ENCODE measurements at places on chromosomes 7 and 10. TPM values are rescaled to one million over a fixed set of nuclear protein-coding genes. Genes with fewer than 3 reads are reported as not detected.

The DYNC1I1 gene
- 13.7 TPM for total RNA-seq

The ANK3 gene
- 44.9 TPM for total RNA-seq

DNA sequence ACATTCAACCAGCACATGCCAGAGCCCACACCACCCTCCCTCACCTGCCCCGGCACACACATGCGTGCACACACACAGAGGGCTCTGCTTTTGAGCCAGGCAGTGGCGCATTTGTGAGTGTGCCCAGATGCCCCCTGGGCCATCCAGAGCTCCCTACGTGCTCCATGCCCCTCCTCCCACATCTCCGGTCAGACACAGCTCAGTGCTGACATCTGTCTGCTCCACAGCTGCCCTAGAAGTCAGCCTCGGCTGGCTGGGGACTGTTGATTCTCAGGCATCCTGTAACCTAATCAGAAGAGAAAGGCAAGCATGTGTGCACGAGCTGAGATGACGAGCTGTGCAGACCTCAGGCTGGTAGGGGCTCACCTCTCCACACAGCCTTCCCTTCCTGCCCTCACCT lies 135.1 kb downstream of the ZMIZ1 start:
- no peak for DNase-seq

GRCh38 chr10:123821136-123821535 lies 70.5 kb downstream of the CPXM2 start:
- DNase-seq, result no peak

The TMEM229A gene
- total RNA-seq, result not detected

Measured in esophagus muscularis mucosa (tissue), 4 donors.